ENCODE measurements at places on chromosomes 3 and 15.

DNA sequence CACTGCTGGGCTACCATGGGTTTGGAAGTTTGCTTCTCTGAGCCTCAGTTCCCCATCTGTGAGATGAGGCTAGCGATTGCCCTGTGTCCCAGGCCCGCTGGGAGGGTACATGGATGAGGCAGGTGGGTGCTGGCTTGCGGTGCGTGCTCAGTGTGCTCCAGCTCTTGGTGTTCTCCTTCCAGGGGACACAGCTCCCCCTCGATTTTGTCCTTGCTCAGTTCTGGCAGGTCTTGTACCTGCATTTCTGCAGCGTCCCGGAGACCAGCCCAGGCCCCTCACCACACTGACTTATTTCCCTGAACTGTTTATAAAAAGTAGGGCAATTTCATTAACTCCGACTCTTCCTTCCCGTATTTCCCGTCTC is 95.4 kb downstream of the TBC1D2B start:
- no peak for DNase-seq

GRCh38 chr3:76024640-76025039 is 239.3 kb upstream of the ZNF717 start:
- no peak for DNase-seq

GRCh38 chr15:99436542-99437314 is 129.1 kb upstream of the MEF2A start:
- DNase-seq = peak; percentile 1

DNA sequence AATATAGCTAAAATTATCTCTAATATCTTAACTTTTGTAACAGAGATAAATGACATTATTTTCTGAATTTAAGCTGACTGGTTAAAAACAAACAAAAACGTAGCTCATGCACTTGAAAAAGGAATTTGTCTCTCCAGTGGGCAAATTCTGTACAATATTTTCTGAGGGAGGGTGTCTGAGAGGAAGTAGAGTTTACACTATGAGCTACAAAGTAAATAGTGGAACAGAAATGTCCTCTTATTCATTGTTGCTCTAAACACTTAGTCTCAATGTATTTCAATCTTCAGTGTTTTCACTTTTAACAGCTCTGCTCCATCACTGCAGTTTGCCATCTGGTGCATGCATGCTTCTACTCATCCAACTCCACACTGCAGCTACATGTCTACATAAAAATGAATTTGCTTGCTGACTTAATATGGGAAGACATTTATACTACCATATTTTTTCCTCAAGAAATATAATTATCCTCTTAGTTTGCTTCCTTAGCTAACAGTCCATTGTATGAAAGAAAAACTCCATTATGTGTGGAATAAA is 817.4 kb upstream of the LMCD1 start:
- no peak for DNase-seq

- no peak for DNase-seq
These were observed 11.7 kb downstream of the PLCB2 start for GRCh38 chr15:40295877-40296560.

DNA sequence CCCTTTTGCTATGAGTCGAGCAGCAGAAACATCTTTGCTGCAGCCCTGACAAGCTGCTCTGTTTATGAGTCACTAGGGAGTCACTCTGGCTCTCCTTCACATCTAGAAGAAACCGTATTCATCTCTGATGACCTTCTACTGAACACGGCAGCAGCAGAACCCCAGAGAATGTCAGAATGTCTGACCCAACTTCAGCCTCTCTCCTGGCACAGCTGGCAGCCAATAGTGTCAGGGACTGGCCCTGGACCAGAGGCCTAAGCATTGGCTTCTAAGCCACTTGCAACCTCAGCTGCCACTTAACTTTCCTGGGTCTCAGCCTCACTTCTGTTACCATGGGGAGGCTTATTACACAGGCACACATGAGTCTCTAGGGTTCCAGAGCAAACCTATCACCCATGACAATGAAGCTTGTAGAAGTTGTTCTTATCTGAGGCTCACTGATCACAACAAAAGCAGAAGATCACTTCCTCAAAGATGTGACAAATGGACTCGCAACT is 184.1 kb upstream of the TLE3 start:
- DNase-seq = no peak

DNA sequence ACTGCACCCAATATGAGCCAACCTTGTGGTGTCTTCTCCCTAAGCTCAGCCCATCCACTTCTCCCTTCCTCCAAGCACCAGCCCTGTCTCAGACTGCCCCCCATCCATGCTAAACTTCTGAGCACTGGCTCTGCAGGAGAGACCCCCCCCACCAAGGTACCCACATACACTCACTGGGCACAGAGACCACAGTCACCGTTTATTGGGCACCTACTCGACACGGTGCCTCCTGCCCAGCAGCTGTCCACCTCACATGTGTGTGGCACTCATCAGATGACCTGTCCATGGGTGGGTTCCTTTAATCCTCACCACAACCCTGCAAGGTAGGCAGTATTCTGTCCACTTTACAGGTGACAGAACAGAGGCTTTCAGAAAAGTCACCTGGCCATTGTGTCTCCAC is 22.3 kb upstream of the SFMBT1 start:
- DNase-seq = peak; percentile 5

DNA sequence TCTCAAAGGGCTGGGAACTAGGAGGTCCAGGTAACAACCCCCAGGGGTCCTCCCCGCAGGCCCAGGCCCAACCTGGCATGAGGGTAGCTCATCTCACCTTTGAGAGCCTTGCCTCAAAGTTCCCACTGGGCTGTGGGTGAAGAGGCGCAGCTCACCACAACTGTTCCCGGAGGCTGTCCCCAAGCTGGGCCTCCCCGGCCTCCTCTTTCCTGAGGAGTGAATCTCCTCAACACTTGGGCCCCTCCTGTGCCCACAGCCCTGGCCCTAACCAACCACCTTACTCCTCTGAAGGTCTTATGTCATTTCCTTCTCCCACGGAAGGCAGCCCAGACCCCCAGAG is 27.5 kb upstream of the CORO2B start:
- no peak for DNase-seq

DNA sequence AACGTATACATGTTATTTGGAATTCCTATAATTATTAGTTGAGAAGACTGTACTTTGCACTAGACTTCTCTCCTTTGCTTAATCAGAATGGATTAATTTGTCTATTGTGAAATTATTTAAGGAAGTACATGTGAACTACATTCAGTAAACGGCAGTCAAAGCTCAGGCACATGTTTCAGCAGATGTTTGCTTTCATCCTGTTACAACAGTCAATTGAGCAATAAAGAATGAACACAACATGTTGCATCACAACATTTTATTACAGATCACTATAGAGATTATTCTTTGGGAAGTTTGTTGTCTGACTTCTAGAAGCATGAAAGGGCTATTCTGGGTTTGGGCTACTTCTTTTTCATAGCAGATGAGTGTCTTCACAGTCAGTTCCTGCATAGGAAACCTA is 39.2 kb downstream of the RAB27A start:
- DNase-seq = no peak

- DNase-seq = no peak
These were observed 595.5 kb upstream of the AGTR1 start for GRCh38 chr3:148102156-148102555.

DNA sequence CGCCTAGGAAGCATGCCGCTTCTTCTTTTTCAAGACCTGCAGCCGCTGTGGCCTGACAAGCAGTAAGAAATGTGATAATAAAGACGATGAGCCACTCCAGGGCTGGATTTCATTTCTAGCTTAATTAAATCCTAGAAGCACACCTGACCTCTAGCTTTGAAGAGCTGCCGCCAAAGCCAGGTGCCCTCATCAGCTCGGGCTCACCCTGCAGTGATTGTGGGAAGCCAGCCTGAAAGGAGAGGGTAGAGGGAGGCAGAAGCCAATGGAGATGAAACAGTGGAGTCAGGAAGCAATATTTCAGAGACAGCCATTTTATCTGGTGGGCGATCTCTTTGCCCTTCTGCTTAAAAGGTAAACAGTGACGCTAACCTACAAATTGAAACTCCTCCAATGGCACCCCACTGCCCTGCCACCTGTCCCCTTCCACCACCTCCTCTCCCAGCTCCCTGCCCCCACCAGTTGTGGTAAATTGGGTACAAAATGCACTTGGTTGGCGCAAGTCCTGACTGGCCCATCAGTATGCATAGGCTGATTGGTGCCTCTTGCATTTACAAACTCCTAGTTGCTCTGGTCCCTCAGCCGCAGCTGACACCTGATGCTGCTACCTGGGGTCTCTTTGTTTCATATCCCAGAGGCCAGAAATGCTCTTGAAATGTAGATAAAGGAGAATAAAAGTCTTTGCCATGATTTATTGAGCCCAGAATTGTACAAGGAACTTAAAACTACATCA is 385.3 kb downstream of the PDCD6IP start:
- DNase-seq = no peak

DNA sequence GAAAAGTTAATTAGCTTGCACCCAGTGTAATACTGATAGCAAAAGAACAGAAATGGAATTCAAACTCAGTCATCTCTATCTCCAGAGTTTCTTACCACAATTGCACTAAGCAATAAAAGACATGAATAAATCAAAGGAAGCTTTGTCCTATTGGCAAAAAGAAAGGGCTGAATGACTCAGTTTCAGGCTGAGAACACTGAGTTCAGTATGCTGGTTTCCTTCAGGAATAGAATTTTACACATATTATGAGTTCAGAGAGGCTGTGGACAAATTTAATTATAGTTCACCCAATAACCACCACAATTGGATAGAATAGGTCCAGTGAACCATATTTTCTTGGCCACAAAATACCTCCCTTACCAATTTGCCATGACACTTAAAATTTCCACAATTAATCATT is 249.7 kb downstream of the KCNMB2 start:
- DNase-seq = no peak

GRCh38 chr3:45841757-45842491 is at the start of gene LZTFL1:
Gene LZTFL1, minus strand, starts transcription at chr3:45842119. Its CDS starts 128 bp downstream, at chr3:45841991.
- DNase-seq = peak; percentile 97

GRCh38 chr3:12286927-12287726 is 1.7 kb upstream of the PPARG start:
- no peak for DNase-seq

DNA sequence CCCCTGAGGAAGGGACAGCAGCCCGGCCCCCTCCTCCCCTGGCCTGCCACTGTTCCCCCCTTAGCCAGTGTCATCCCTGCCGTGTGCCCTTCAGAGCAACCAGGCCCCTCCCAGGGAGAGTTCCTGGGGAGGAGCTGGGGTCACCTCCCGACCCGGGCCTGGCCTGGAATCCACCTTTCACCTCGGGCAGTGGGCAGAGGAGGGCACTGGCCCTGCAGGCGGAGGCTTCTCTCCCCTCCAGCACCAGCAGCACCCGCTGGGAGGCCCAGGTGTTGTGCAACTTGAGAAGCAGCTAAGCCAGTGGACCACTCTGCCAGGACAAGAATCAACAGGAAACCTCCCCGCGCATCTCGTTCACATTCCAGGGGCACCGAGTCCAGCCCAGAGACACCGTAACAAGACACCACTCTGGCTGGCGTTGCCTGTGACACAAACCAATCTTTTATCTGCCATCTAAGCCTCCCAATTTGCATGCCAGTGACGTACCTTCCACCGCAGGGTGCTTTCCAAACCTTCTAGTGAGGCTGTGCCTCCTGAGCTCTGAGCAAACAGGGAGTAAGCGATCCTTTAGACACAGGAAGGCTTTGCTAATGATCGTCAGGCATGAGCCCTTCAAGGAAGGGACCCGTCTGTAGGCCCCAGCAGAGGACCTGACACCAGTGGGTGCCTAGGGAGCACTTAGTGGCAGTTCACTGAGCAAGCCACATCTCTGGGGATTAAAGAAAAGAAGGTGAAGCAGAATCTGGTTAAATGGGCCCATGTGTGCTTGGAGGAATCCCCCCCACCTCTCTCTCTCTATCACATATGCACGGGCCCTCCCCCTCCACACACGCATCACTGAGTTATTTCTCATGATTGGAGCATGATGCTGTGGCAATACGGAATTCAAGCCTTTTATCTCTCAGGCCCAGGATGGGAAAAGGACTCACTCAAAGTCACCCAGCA is 98.9 kb upstream of the TLE3 start:
- DNase-seq = peak; percentile 43

DNA sequence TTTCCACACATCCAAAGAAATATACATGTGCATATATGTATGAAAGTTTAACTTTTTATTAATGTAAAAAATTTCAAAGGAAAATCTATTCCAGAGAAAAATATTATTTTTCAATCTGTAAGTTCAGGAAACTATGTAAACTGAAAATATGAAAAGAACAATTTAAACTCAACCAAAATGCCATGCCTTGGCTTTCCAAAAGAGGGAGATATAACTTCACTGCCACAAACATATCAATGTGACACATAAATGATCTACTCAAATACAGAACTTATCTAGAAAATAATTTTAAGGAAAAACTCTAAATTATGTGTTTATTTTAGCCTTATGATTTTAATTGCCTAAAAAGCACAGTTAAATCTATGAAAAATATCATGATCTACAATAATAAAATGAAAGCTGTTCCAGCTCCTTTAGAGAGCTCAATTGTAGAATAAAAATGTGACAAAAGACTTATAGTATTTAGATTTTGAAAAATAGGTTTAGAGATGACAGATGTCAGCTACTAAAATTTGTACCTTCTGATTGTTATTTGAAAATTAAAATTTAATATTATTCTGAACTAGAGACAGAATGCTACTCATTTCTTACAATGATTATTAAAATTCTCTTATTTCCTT is 94.8 kb downstream of the GBE1 start:
- no peak for DNase-seq

DNA sequence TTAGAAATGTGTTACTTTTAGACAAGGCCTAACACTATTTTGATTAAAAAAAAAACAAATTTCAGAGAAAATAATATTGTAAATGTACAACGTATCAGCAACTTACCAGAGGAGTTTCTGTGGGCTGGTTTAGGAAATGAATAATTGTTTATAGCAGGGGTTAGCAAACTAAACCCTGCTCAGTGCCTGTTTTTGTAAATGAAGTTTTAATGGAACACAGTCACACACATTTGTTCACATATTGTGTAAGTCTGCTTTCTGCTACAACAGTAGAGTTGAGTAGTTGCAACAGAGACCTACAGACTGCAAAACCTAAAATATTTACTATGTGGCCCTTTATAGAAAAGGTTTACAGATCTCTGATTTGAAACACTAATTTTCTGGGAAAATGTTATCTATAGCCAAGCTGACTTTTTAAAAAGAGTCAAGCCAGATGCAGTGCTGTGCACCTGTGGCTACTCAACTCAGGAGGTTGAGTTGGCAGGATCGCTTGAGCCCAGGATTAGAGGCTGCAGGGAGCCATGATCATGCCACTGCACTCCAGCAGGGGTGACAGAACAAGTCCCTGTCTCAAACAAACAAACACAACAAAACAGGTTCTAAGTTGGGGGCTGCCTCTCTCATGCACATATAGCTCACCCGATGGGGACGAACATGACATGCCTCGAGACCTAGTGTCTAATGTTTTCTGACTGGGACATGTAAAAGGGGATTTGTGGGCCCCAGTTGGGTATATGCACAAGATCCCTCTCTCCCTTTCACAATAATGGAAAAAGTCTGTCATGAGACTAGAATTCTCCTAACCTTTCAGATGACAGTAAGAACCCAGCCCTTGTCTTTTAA is 182.5 kb downstream of the TNIK start:
- DNase-seq = no peak

- DNase-seq = no peak
These were observed 226.5 kb upstream of the GPR149 start for GRCh38 chr3:154656486-154656885.

GRCh38 chr3:191198932-191199331 is at the start of gene OSTN:
Gene OSTN, plus strand, starts transcription at chr3:191199241. Its CDS starts 13,292 bp downstream, at chr3:191212533.
- no peak for DNase-seq

Measured in testis (tissue), 5 donors.